CD4-positive, alpha-beta T cell (primary cell): ENCODE measurements at places on chromosomes 3 and 15. TPM values are rescaled to one million over a fixed set of nuclear protein-coding genes. Genes with fewer than 3 reads are reported as not detected.

DNA sequence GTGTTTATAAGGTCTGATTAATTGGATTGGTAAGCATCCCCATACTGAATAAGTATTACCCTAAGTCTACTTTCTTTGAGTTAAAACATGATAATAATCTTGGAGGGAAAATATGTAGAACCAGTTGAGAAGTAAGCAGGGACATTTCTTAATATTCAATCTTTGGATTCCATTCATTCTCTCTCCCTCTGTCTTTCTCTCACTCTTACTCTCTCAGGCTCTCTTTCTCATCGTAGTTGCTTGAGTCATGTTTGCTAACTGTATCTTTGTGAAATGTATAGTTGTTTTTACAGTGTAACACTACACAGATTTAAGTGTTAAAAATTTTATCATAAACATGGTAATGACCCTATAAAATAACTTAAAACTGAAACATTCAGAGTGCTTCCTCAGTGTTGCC lies 163.8 kb downstream of the RSRC1 start:
- H3K4me3 ChIP-seq: no peak overlapping the region
- no peaks in the 10 kb centered on the region for H3K4me1 ChIP-seq
- H3K36me3 ChIP-seq: no peaks in the 10 kb centered on the region
- H3K27me3 ChIP-seq: no peaks in the 10 kb centered on the region
- no peak overlapping the region for H3K27ac ChIP-seq

The DPPA2 gene
- total RNA-seq: not detected

- no peaks in the 10 kb centered on the region for H3K36me3 ChIP-seq
- no peak overlapping the region for H3K27ac ChIP-seq
- no peaks in the 10 kb centered on the region for H3K27me3 ChIP-seq
- DNase-seq: no peak
- H3K4me1 ChIP-seq: no peaks in the 10 kb centered on the region
Observed at GRCh38 chr3:138389841-138390581, 41.6 kb downstream of the MRAS start.

GRCh38 chr15:100735129-100736053 lies 133.0 kb downstream of the ASB7 start:
- H3K27me3 ChIP-seq: no peaks in the 10 kb centered on the region
- H3K27ac ChIP-seq: no peak overlapping the region

The LNP1 gene
- total RNA-seq: 0.47 TPM

DNA sequence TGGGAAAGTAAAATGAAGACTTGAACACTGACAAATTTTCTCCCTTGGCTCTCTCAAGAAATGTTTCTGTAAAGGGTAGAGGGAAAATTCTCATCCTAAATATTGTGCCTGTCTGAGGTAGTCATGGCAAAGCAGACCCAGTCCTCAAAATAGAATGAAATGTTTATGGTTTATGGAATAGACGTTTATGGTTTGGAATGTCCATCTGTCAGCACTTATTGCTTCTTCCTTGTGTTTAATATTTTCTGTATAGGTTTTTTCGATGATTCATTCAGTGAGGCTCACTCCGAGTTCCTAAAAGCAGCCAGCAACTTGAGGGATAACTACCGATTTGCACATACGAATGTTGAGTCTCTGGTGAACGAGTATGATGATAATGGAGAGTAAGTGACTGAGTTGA lies 13.9 kb downstream of the ELL3 start:
- H3K36me3 ChIP-seq: peaks cover 93% of the 10 kb centered on the region
- H3K4me1 ChIP-seq: no peaks in the 10 kb centered on the region
- no peak overlapping the region for H3K4me3 ChIP-seq
- DNase-seq: no peak
- no peaks in the 10 kb centered on the region for H3K27me3 ChIP-seq
- no peak overlapping the region for H3K27ac ChIP-seq

The IGSF11 gene
- total RNA-seq: 0.58 TPM

The MB21D2 gene
- 0.77 TPM for total RNA-seq

The PRSS50 gene
- not detected for total RNA-seq

GRCh38 chr3:115836944-115837343 lies 213.6 kb downstream of the GAP43 start:
- H3K36me3 ChIP-seq: no peaks in the 10 kb centered on the region
- no peaks in the 10 kb centered on the region for H3K4me1 ChIP-seq
- H3K4me3 ChIP-seq: no peak overlapping the region
- H3K27me3 ChIP-seq: no peaks in the 10 kb centered on the region
- no peak overlapping the region for H3K27ac ChIP-seq

The SGO1 gene
- not detected for total RNA-seq

DNA sequence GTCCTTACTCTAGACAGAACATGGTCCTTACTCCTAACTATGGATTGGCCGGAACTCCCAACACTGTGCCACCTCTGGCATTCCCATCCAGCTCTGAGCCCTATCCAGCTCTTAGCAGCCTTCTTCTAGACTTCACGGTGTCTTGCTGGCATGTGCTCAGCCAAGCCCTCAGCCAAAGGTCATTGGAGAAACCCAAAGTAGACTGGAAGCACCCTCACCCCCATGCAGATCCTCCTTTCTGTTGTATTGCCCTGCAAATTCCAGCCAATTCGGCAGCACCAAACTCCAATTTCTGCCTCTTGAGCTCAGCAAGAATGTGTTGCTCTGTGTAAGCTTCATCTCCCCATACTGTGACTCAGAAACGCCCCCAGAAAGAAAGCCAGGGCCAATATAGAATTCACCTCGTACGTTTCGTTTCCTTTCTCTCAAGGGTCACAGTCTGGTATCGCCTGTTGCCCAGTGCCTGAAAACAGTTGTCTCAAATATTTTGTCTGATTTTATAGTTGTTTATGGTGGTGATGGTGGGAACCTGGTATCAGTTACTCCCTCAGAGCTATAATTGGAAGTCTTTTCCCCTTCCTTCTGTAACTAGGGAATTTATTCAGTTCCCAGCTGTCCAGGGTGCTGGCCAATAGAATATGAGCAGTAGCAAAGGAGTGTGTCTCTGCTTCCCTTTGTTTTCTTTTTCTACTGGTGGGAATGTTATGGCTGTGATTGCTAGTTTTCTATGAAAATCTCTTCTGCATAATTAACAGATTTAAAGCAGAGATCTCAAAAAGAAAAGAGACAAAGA lies 28.4 kb upstream of the EPHB3 start:
- H3K36me3 ChIP-seq: no peaks in the 10 kb centered on the region
- H3K4me3 ChIP-seq: no peak overlapping the region
- H3K4me1 ChIP-seq: no peaks in the 10 kb centered on the region

DNA sequence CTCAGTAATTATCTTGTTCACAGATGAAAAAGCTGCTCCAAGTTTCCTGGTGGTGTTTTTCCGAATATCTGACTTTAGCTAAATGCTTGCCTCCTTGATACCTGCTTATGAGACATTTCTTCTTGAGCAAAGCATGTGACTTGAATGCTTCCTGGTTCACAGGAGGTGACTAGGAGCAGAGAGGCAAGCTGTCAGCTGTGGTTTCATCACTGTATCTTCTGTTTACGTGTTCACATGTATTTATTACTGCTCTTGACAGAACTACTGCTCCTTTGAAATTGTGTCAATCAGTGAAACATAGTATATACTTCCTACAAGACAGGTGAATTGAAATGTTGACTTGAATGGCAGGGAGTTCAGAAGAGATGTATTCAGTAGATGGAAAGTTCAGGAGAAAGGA lies 8.9 kb upstream of the SPPL2A start:
- H3K36me3 ChIP-seq: no peaks in the 10 kb centered on the region
- peaks cover 3% of the 10 kb centered on the region for H3K4me1 ChIP-seq
- H3K27ac ChIP-seq: no peak overlapping the region

DNA sequence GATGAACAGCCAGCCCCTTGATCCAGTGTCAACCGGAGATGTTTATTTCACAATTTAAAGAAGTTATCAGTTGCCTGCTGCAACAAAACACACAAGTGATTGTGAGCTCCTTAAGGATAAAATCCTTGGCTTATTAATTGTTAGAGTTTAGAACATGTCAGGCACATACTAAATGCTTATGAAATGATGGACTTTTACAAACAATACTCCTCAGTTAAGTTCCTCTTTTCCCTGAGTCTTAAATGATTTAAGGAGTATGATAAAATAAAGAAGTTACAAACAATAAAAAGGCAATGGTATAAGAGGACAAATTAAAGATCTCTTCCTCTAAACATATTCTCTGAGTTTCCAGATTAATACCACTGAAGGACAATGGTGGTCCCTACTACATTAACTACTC lies 5.7 kb downstream of the GHSR start:
- DNase-seq: no peak
- no peak overlapping the region for H3K27ac ChIP-seq
- H3K4me3 ChIP-seq: no peak overlapping the region
- no peaks in the 10 kb centered on the region for H3K36me3 ChIP-seq
- peaks cover 4% of the 10 kb centered on the region for H3K4me1 ChIP-seq

DNA sequence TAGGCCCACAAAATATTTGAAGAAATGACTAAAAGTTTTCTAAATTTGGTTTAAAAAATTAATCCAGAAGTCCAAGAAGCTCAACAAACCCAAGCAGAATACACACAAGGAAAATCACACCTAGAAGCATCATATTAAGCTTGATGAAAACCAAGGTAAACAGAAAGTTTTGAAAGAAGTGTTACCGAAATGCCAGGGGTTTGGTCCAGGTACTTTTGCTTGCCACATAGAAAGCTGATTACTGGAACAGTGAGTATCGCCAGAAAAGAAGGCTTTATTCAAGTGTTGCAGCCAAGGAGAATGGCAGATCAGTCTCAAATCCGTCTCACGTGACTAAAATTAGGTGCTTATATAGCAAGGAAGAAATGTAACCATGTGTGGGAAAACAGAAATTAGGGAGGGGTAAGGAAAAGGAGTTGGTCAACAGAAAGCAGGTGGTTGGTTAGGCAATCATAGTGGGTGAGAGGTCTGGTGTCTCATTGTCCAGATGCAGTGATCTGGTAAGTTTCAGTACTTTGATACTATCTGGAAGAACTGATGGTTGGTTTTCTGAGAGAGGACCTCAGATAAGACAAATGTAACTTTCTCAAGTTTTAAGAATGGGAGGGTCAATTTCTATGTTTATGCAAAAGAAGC lies 96.9 kb upstream of the MYRIP start:
- H3K4me3 ChIP-seq: no peak overlapping the region
- no peak for DNase-seq
- no peaks in the 10 kb centered on the region for H3K36me3 ChIP-seq
- no peak overlapping the region for H3K27ac ChIP-seq
- no peaks in the 10 kb centered on the region for H3K27me3 ChIP-seq

GRCh38 chr15:49831206-49831965 lies 210.5 kb downstream of the DTWD1 start:
- H3K4me3 ChIP-seq: no peak overlapping the region
- no peaks in the 10 kb centered on the region for H3K27me3 ChIP-seq
- no peak overlapping the region for H3K27ac ChIP-seq
- H3K4me1 ChIP-seq: no peaks in the 10 kb centered on the region
- DNase-seq: no peak

The LAMB2 gene
- 0.60 TPM for total RNA-seq

The SLC9C1 gene
- total RNA-seq: not detected

- DNase-seq: no peak
- peaks cover 14% of the 10 kb centered on the region for H3K27me3 ChIP-seq
- no peaks in the 10 kb centered on the region for H3K36me3 ChIP-seq
- H3K4me3 ChIP-seq: no peak overlapping the region
- no peaks in the 10 kb centered on the region for H3K4me1 ChIP-seq
- no peak overlapping the region for H3K27ac ChIP-seq
Observed at GRCh38 chr15:89479173-89479572, 17.2 kb downstream of the RHCG start.

DNA sequence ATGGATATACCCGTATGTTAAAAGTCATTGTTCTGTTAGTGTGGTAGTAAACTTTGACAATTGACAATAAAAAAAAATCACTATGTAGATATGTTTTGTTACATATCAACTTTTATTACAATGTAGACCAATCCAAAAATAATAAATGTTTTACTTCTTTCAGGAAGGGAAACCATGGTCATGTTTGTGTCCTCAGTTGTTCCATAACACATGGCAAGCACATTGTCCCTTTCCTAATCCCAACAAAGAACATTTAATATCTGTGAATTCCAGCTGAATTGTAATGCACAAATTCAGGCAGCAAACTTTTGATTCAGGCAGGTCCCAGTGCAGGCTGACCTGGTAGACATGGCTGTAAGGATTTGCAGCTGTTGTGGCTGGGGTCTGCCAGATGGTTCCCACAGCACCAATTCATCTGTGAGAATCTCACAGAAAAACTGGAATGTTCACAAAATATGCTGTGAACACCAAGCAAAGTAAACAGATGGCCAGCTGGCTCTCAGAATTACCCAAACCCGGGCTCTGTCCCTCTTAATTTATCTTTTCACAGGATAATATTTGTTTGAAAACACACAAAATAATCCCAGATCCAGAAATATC lies 1.9 kb upstream of the SPG21 start:
- DNase-seq: no peak
- H3K27me3 ChIP-seq: no peaks in the 10 kb centered on the region
- H3K27ac ChIP-seq: no peak overlapping the region

The SIDT1 gene
- 37.3 TPM for total RNA-seq
